Anterior cingulate cortex (tissue), 58 donors: ENCODE measurements at places on chromosomes 5 and 9.

DNA sequence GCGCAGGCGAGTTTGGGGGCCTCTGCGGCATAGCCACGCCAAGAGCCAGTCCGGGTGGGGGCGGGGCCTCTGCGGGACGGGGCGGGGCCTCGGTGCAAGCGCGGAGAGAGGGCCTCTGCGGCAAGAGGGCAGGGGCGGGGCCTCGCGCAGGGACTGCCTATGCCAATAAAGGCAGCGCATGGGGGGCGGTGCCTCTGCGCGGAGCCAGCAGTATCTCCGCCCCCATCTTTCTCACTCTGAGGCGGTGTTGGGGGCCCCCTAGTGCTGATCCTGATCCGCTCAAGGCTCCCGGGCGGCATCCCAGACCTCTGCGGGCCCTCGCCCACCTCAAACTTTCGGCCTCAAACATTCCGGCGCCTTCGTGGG is 9.2 kb upstream of the GPRIN1 start:
- DNase-seq = peak; percentile 74

GRCh38 chr5:66814146-66814991 is 218.2 kb downstream of the MAST4 start:
- DNase-seq = no peak

GRCh38 chr5:103444333-103445038 is 118.1 kb downstream of the NUDT12 start:
- no peak for DNase-seq

DNA sequence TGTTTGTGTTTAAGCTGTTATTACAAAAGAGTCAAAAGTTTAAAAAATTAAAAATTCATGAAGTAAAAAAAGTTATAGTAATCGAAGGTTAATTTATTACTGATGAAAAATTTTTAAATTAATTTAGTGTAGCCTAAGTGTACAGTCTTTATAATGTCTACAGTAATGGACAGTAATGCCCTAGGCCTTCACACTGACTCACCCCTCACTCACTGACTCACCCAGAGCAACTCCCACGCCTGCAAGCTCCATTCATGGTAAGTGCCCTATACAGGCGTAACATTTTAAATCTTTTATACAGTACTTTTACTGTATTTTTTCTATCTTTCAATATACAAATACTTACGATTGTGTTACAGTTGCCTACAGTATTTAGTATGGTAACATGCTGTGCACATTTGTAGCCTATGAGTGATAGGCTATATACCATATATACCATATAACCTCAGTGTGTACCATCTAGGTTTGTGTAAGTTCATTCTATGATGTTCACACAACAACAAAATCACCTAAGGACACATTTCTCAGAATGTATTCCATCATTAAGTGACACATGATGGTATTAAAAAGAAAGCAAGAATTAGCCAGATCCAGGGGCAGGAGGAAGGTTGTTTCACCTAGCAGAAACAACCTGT is 40.1 kb downstream of the DCAF10 start:
- DNase-seq = no peak

DNA sequence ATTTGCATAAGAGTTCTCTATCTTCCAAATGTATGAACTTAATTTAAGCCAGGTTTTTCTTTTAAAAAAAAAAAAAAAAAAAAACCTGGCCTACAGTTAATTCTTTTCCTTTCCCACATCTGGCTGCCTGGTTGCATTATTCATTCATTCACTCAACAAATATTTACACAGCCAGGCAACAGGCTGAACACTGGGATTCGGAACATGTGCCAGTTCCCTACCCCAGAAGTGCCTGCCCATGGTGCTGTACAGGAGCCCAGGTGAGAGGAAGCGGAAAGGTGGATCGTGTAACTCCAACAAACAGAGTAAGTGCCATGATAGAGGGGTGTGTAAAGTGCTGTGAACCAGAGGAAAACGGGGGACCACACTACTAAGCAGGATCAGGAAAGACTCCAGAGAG is 93.6 kb downstream of the CDK5RAP2 start:
- DNase-seq = no peak
